Lung (tissue), 17 donors: ENCODE measurements at places on chromosomes 5 and 9. TPM values are rescaled to one million over a fixed set of nuclear protein-coding genes. Genes with fewer than 3 reads are reported as not detected.

RNF224 gene
- 1.1 TPM for total RNA-seq

MAPK9 gene
- 30.5 TPM for total RNA-seq

CDH9 gene
- not detected for total RNA-seq

PLK2 gene
- total RNA-seq = 363 TPM

PCDHB7 gene
- 2.8 TPM for total RNA-seq

ADRB2 gene
- 8.0 TPM for total RNA-seq

- H3K27me3 ChIP-seq = no peaks in the 10 kb centered on the region
- no peak for DNase-seq
- no peak overlapping the region for H3K27ac ChIP-seq
- no peaks in the 10 kb centered on the region for H3K36me3 ChIP-seq
These were observed 283.0 kb upstream of the PCSK5 start for GRCh38 chr9:75607521-75607920.

DNA sequence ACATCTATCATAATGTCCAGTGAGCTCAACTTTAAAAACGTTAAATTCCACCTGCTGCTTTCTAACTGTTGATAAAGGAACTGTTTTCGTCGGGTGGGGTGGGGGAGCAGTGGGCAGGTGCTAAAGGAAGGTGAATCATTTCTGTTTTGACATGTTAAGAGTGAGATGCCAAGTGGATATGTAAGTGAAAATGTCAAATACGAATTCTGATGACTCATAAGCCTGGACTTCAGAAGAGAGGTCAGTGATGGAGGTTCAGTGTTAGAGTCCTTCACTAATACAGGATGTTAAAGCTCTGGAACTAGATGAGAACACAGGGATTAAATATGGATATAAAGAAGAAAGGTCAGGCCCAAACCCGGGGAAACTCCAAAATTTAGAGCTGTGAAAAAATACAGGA, 617.9 kb upstream of the CTNND2 start:
- DNase-seq = no peak
- no peak overlapping the region for H3K27ac ChIP-seq
- H3K27me3 ChIP-seq = no peaks in the 10 kb centered on the region
- no peaks in the 10 kb centered on the region for H3K36me3 ChIP-seq
- no peak overlapping the region for H3K4me3 ChIP-seq
- H3K4me1 ChIP-seq = no peaks in the 10 kb centered on the region

DNA sequence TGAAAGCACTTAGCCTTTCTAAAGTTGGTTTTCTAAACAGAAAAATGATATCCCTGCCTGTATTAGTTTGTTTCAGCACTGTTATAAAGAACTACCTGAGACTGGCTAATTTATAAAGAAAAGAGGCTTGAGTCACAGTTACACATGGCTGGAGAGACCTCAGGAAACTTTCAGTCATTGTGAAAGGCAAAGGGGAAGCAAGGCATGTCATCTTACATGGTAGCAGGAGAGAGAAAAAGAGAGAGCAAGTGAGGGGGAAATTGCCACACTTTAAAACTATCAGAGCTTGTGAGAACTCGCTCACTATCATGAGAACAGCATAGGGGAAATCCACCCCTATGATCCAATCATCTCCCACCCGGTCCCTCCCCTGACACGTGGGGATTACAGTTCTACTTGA, 64.9 kb downstream of the FAM170A start:
- H3K27ac ChIP-seq = no peak overlapping the region
- no peak overlapping the region for H3K4me3 ChIP-seq
- no peaks in the 10 kb centered on the region for H3K27me3 ChIP-seq
- no peaks in the 10 kb centered on the region for H3K4me1 ChIP-seq

- H3K4me1 ChIP-seq = no peaks in the 10 kb centered on the region
- no peaks in the 10 kb centered on the region for H3K27me3 ChIP-seq
- H3K4me3 ChIP-seq = no peak overlapping the region
These were observed 196.7 kb upstream of the HAPLN1 start for GRCh38 chr5:83917261-83917908.

DNA sequence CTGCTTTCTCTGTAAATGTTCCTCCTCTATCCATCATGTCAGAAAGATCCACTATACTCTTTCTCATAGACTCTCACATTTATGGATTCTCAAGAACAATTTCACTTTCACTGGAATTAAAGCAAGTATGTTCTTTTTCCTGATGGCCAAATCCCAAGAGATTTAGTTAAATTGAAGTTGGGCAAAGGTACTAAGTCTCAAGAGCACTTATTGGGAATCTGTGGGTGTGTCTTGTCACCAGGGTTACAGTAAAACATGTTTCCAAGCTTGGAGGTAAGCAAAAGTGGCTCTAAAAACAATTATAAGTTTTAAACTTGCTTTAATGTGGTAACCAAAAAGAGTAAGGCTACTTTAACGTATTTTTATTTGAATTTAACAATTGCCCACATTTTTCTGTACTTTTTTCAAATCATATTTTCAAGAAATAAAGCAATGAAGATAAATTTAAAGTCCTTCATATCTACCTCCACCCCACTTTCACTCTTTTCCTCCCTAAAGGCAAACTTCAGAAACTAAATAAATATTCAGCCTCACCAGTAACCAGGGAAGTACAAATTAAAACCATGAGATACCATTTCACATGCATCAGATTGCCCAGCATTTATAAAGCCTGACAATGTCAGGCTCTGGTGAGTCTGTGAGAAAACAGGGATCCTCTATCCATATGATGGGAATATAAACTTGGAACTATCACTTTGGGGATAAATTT, 387.4 kb downstream of the CETN3 start:
- H3K36me3 ChIP-seq = no peaks in the 10 kb centered on the region

DNA sequence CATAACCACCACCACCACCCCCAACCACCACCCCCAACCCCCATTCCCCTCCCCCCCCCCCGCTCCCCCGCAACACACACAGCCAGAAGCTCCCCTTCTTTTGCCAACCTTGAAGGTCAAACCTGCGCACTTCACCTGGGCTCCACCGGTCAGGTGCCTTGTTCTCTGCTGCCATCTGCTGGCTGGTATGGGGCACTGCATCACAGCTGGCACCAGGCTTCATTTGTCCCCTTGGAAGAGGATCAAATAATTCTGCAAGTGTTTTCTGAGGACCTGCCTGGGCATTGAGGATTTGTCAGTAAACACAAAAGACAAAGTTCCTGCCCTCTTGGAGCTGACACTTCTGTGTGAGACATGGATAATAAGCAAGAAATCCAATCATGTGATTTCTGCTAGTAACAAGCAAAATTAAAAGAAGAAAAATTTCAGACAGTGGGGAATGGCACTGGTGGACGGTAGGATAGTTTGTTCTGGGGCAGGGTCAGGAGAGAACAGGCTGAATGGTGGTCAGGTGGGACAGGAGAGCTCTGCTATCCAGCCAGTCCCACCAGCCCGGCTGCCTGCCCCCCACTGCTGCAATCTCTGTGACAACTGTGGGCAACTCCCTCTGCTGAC, 55.6 kb upstream of the LMX1B start:
- DNase-seq = peak; percentile 67
- no peaks in the 10 kb centered on the region for H3K36me3 ChIP-seq
- no peak overlapping the region for H3K4me3 ChIP-seq
- H3K27me3 ChIP-seq = peaks cover 28% of the 10 kb centered on the region
- H3K4me1 ChIP-seq = no peaks in the 10 kb centered on the region
- H3K27ac ChIP-seq = no peak overlapping the region

DNA sequence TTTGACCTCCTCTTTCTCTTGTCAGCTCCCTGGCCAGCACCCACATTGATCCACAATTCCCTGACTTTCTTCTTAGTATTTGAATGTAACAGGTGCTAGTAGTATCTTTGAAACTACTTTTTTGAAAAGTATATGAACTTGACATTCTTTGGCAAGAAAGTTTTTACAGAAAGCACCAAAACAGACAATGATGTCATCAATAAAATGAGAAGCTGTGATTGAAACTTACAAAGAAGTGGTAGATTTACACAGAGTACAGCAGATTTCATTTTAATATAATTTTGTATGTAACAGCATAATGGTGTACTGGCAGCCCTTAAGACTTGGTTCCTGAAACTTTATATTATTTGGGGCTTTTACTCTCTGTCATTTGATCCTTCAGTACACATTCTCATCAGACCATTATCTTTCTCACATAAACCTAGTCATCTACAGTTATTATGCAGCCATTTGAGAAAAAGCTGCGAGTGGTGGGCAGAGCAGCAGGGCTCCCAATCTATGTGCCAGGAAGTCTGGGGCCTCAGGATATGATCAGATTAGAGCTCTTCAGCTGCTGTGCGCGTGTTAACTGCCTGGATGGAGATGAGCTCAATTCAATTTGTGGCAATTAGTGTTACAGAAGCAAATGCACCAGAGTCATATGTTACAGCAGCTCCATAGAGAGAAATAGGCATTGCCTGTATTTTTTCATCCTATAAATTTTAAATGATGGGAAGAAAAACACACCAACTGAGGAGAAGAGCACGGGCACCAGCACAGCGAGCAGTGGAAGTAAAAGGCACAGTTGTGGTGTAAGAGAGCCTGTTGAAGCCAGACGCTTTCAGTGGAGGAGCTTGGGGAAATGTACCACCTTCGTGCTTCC, 126.1 kb downstream of the STARD4 start:
- no peaks in the 10 kb centered on the region for H3K36me3 ChIP-seq
- no peaks in the 10 kb centered on the region for H3K4me1 ChIP-seq
- DNase-seq = no peak
- H3K27me3 ChIP-seq = no peaks in the 10 kb centered on the region

- H3K27ac ChIP-seq = no peak overlapping the region
- peaks cover 9% of the 10 kb centered on the region for H3K36me3 ChIP-seq
- no peak for DNase-seq
- no peak overlapping the region for H3K4me3 ChIP-seq
- H3K27me3 ChIP-seq = no peaks in the 10 kb centered on the region
- no peaks in the 10 kb centered on the region for H3K4me1 ChIP-seq
These were observed 15.7 kb downstream of the NUP155 start for GRCh38 chr5:37355161-37355560.

DNA sequence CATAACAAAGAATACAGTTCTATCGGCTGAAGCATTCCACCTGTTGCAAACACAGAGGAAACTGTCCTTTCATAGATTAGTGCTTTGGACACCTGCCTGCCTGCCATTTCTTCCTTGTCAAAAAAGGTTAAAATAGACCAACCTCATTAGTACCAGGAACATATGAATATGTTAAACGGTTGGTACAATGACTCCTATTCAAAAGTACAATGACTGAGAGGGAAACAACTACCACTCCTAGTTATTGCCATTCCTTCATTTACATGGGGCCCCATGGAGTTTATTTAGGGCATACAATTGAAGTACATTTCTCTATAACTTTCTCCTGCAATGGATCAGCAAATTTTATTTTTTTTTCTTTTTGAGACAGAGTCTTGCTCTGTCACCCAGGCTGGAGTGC, 77.4 kb upstream of the PIP5K1B start:
- no peaks in the 10 kb centered on the region for H3K4me1 ChIP-seq
- H3K4me3 ChIP-seq = no peak overlapping the region
- no peaks in the 10 kb centered on the region for H3K36me3 ChIP-seq
- no peak for DNase-seq
- H3K27me3 ChIP-seq = no peaks in the 10 kb centered on the region
